ENCODE measurements at places on chromosomes 16 and 17. TPM values are rescaled to one million over a fixed set of nuclear protein-coding genes. Genes with fewer than 3 reads are reported as not detected.

Gene OTOP3
- total RNA-seq, result not detected

Gene CFAP119
- total RNA-seq, result 3.5 TPM

Gene C16orf74
- total RNA-seq, result 34.3 TPM

Gene NDUFAF8
- total RNA-seq, result 27.8 TPM

Gene SLC5A2
- not detected for total RNA-seq

Gene TMEM92
- total RNA-seq, result under 0.01 TPM

Gene AGRP
- not detected for total RNA-seq

Gene CUEDC1
- 12.5 TPM for total RNA-seq

Gene PLK1
- 36.5 TPM for total RNA-seq

Gene KRT40
- total RNA-seq, result not detected

Gene NUDT21
- total RNA-seq, result 78.7 TPM

Gene KRT14
- not detected for total RNA-seq

Gene SCARF1
- total RNA-seq, result 152 TPM

Gene PRDM7
- total RNA-seq, result not detected

Gene SMIM5
- 0.10 TPM for total RNA-seq

Gene C16orf92
- not detected for total RNA-seq

Gene PYY
- 0.33 TPM for total RNA-seq

Gene MYL11
- total RNA-seq, result not detected

Gene MYH8
- total RNA-seq, result not detected

Gene HOXB4
- 6.0 TPM for total RNA-seq

Gene CIBAR2
- total RNA-seq, result not detected

Gene SRSF1
- 267 TPM for total RNA-seq

Gene CRYBA1
- total RNA-seq, result not detected

Gene CETP
- 0.65 TPM for total RNA-seq

Gene ANKFN1
- total RNA-seq, result not detected

Gene RCVRN
- total RNA-seq, result not detected

Gene ICAM2
- 806 TPM for total RNA-seq

Gene TUBB3
- total RNA-seq, result 251 TPM

Gene PPL
- 2.6 TPM for total RNA-seq

Gene NACA2
- total RNA-seq, result not detected

Gene TEX19
- total RNA-seq, result under 0.01 TPM

Gene B3GNT9
- total RNA-seq, result 2.3 TPM

Gene AOC3
- total RNA-seq, result under 0.01 TPM

Gene FZD2
- 0.38 TPM for total RNA-seq

Gene DECR2
- total RNA-seq, result 21.2 TPM

Gene ERBB2
- total RNA-seq, result 2.8 TPM

Gene CCDC200
- not detected for total RNA-seq

Gene RMI2
- total RNA-seq, result 3.0 TPM

Gene PLD6
- total RNA-seq, result 3.3 TPM

Gene WIPF2
- total RNA-seq, result 13.1 TPM

Gene DHRS7C
- not detected for total RNA-seq

Gene PHOSPHO1
- total RNA-seq, result not detected

Gene MAP1LC3B
- total RNA-seq, result 36.6 TPM

Gene NQO1
- total RNA-seq, result 456 TPM

Gene CASKIN2
- total RNA-seq, result 18.6 TPM

Gene ACSM3
- 66.6 TPM for total RNA-seq

Gene NOG
- 3.9 TPM for total RNA-seq

Gene RPRML
- total RNA-seq, result not detected

Gene CSH2
- not detected for total RNA-seq

Gene CLEC18A
- total RNA-seq, result 0.57 TPM

Gene HS3ST6
- not detected for total RNA-seq

Gene GRAPL
- total RNA-seq, result 37.7 TPM

Gene FAAP100
- total RNA-seq, result 38.3 TPM
